ENCODE measurements at places on chromosomes 13 and 19.

GRCh38 chr13:44181931-44182330 is 191.7 kb upstream of the SERP2 start:
- no peak for DNase-seq

DNA sequence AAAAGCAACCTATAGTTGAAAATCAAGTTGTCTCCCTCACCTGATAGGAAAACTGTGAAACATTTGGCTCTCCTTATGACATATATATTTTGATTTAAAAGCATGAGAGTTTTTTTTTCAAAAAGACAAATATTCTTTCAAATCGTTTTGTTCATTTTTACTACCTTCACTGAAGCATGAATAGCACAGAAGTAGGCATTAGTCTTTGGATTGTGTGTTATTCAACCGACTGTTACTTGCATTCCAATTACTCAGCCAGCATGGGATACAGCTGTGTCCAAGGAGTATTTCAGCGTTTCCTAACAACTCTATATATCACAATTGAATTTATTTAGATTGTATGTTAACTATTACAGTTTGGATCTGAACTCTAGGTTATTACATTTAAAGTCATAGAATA is 135.2 kb downstream of the PCDH9 start:
- DNase-seq, result no peak

DNA sequence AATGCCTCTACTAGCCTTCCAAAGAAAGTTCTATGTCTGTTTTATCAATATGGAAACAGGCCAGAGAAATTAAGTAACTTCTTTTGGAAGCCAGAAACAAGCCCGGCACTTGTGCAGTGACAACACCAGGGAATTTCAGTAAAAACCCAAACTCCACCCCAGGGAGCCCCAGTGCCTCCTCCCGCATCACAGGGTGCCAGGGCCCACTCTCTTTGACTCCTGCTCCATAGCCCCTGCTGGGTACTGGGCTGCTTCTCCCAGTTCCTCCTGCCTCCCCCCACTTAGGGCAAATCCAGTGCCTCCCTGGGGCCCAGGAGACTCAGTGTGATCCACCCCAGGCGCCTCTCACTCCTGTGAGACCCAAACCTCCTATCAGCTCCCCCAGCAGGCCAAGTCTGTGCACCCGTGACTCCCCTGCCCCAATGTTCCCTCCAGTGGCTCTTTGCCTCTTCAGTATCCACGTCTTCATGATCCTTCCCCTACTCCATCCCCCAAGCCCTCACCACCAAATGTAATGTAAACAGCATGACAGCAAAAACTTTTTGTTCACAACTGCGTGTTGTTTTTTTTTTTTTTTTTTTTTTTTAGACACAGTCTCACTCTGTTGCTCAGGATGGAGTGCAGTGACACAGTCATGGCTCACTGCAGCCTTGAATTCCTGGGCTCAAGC is 2.3 kb upstream of the FFAR3 start:
- DNase-seq, result no peak

GRCh38 chr13:67520886-67521285 is 290.8 kb upstream of the PCDH9 start:
- no peak for DNase-seq

DNA sequence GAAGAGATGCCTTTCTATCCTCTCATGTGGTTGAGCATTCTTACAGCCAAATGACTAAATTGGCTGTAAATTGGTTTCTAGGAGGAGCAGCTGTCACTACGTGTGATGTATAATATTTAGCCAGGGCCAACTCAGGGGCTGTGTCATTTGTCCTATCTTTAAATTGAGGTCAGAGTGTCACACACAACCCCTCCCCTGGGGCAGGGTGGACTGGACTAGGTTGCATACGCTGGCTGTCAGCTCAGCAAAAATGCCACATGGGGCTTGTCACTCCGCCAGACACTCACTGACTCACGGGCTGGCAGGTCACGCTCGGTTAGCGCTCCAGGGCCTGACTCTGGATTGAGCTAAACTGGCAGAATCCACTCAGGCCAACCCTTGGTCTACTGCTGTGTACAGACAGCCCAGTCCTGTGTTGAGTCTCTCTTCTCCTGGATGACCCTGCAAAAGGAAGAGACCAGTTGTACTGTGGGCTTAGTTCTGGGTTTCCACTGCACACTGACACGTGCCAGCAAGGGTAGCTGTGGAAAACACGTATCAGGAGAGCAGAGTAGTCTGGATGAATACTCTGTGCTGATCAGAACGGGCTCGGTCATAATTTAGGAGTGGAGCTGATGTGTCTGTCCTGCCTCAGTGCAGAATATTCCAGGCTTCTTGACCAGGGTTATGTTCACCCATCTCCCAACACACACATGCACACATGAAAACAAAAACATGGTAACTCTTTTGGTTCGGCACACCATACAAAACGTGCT is 29.1 kb downstream of the SHISA2 start:
- DNase-seq, result no peak

GRCh38 chr19:48997972-48998371 is 4.3 kb downstream of the RUVBL2 start:
- DNase-seq, result no peak

- DNase-seq, result no peak
Observed at GRCh38 chr13:24692561-24692960, 12.4 kb downstream of the ATP12A start.

- DNase-seq, result no peak
Observed at GRCh38 chr19:38679839-38680238, 32.4 kb downstream of the ACTN4 start.

GRCh38 chr13:98508685-98509084 is 68.2 kb downstream of the STK24 start:
- no peak for DNase-seq

DNA sequence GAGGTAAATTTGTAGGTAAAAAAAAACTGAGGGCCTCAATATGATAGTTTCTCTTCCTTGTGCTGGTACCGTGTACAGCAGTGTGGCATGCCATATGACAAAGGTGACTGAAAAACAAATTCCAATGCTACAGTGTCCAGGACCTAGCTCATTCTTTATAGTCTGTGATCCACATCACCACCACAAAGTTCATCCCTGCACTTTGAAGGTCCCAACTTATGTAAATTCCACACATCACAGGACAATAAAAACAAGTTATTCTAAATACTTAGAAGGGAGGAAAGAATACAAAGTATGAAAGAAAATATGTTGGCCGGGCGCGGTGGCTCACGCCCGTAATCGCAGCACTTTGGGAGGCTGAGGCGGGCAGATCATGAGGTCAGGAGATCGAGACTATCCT is 314.6 kb upstream of the SGCG start:
- no peak for DNase-seq

Data from stimulated activated naive B cell treated with anti-CD40 and anti-IgM and Interleukin-4, amounts not matched to agents 10 μg/mL and 1 μg/mL and 100 μg/mL, for 72 hours (primary cell).